ENCODE measurements at places on chromosomes 6 and 20.

- no peak for DNase-seq
Measured at GRCh38 chr20:39986173-39986904, 702.7 kb downstream of the MAFB start.

- no peak for DNase-seq
Measured at GRCh38 chr6:155341130-155341828, 27.0 kb upstream of the TFB1M start.

GRCh38 chr6:134117409-134117808 lies 65.0 kb upstream of the SLC2A12 start:
- DNase-seq = no peak

- DNase-seq = no peak
Measured at GRCh38 chr6:20575704-20576451, 41.6 kb downstream of the CDKAL1 start.

GRCh38 chr6:44115866-44116265 lies 11.4 kb downstream of the MRPL14 start:
- no peak for DNase-seq

DNA sequence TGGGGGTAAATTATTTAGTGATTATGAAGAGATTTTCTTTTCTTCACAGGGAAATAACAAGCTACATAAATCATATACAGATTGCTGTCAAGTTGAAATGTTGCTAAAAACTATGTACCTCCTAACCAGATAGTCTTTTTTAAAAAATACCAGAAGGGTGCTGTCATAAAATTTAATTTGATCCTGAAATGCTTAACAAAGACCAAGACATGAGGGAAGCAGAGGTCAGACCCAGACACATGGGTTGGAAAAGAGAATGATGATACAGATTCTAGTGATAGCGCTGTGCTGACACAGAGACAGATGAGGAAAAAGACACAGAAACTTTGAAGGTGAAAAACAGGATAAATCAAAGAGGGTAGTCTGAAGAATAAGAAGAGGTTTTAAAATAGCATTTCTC lies 573.1 kb downstream of the HACE1 start:
- no peak for DNase-seq

DNA sequence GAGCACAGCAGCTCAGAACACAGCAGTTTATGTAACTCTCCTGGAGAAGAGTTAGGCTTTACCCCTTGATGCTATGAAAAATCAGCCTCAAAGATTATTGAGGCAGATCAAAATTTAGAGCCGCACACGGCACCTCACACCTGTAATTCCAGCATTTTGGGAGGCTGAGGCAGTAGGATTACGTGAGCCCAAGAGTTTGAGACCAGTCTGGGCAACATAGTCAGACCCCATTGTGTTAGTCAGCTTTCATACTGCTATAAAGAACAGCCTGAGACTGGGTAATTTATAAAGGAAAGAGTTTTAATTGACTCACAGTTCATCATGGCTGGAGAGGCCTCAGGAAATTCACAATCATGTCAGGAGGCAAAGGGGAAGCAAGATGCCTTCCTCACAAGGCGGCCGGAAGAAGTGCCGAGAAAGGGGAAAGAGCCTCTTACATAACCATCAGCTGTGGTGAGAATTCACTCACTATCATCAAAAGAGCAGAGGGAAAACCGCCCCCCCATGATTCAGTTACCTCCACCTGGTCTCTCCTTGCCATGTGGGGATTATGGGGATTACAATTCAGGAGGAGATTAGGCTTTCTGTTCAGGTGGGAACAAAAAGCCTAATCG lies 87.7 kb downstream of the SGK1 start:
- DNase-seq = no peak

DNA sequence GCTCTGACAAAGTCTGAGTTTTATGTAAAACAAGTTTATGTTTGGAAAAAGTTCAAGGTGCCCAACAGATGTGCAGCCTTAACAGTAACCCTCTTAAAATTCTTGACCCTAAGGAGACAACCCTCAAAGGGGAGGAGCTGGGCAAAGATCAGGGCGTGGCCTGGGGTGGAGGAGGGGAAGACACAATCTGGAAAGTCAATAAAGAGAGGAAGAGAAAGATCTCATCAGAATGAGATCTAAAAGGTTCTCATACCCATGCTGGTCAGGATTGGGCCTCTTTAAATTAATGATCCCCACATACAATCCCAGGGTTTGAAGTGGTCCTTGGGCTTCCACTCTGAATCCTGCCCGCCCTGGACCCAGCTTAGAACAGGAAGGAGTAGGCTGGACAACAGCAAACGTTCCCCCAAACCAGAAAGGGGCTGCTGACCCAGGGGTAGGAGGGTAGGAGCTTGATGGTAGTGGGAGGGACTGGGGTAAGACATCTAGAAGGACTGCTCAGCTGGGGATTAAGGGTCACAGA lies 33.0 kb downstream of the FOXP4 start:
- DNase-seq = no peak

- DNase-seq = no peak
Measured at GRCh38 chr6:20483887-20484497, 50.3 kb upstream of the CDKAL1 start.

- DNase-seq = no peak
Measured at GRCh38 chr20:49882171-49882970, 33.0 kb downstream of the SPATA2 start.

- DNase-seq = no peak
Measured at GRCh38 chr6:4692664-4693063, 83.5 kb upstream of the CDYL start.

DNA sequence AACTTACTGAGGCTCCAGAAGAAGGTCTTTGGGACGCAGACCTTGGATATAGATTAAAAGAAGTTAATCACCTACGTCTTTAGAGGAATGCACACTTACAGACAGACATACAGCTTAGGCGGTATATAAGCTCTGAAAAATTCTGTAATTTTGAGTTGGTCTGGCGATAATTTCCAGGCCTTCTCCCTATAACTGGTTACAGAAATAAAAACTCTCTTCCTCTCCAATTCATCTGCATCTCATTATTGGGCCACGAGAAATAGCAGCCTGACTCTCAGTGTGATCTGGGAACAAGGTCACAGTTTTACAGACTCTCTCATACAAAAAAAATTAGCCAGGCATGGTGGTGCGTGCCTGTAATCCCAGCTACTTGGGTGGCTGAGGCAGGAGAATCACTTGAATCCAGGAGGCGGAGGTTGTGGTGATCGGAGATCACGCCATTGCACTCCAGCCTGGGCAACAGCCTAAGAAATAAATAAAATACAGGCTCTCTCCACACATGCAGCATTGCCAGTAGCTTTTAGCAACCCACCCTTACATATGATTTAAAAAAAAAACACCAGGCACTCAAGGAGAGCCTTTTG lies 4.7 kb downstream of the ZBTB24 start:
- DNase-seq = no peak

DNA sequence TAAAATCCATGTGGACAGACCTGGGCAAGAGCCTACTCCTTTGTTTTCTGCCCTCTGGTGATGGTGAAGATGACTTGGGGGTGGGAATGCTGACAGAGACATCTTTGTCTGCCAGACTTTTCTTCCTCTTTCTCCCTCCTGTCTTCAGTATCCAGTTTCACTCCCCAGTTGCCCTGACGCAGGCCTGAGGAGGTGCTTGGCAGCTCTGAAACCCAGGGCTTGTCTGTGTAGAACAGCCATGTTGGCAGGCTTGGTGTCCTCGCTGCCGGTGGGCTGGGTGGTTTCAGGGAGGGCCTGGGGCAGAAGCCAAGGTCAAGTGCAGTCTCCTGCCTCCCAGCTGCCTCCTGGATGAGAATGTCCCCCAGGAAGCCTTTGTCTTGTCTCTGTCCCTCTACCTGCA lies 22.5 kb downstream of the CCDC167 start:
- no peak for DNase-seq

Data from activated naive CD8-positive, alpha-beta T cell treated with anti-CD3 and anti-CD28 coated beads, Interleukin-2, amount 50 U/mL, for 24 hours (primary cell).